Psoas muscle (tissue), 8 donors: ENCODE measurements at places on chromosomes 16 and 17. TPM values are rescaled to one million over a fixed set of nuclear protein-coding genes. Genes with fewer than 3 reads are reported as not detected.

GRCh38 chr17:63623786-63624530 is 1.7 kb downstream of the MAP3K3 start:
- DNase-seq: no peak

GRCh38 chr17:45098081-45098868 is 34.0 kb downstream of the PLCD3 start:
- DNase-seq: peak; percentile 54

- DNase-seq: no peak
Observed at GRCh38 chr17:42780851-42781638, 635 bp downstream of the WNK4 start.

DNA sequence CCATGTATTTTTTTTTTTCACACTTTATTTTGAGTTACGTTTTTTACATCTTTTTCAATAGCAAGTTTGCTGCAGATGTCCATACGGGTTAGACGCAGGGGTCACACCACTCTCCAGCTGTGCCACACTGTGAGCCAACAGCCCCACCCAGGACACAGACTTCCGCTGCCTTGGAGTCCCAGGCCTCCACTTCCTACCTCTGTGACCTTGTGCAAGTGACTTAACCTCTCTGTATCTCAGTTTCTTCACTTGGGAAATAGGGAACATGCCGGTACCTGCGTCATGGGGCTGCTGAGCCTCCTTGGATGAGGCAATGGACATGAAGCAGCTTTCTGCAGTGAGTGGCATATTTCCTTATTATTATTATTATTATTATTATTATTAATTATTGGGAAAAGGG is 3.3 kb upstream of the PITPNA start:
- no peak for DNase-seq

DNA sequence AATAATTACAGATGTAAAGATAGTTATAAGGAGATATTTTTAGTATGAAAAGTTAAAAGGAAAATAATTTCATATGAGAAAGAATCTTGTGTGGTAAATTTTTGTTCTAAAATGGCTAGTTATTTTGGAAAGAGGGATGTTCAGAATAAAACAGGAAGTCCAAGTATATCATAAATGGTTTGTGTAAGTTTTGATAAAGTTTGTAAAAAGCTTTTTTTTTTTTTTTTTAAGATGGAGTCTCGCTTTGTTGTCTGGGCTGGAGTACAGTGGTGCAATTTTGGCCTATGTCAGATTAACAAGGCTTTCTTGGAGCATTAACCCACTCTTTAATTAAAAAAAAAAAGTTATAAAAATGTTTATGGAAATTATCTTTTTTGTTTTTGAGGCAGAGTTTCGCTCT is 8.2 kb upstream of the CDK10 start:
- DNase-seq: no peak

DNA sequence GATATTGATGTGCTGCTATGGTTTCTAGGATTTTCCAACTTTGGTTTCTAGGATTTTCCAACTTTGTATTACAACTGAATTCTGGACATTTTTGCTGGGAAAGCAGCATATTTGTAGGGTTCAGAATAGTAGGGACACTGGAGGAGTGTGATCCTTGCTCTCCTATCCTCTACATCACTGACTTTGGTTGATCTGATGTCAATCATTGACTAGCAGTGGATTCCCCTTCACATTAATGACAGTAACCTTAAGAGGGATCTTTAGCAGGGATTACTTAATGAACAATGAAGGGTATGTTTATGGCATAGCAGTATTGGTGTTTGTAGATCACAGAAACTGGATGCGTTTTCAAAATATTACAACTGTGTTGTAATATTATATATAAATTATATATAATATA is 67.4 kb downstream of the MAP2K4 start:
- no peak for DNase-seq

The PLCG2 gene
- total RNA-seq: 2.5 TPM

The SKAP1 gene
- 0.42 TPM for total RNA-seq
